ENCODE measurements at places on chromosomes 5 and 9. TPM values are rescaled to one million over a fixed set of nuclear protein-coding genes. Genes with fewer than 3 reads are reported as not detected.

ICE1 gene
- 25.2 TPM for total RNA-seq

CERCAM gene
- total RNA-seq: 13.9 TPM

GMCL2 gene
- total RNA-seq: not detected

DNA sequence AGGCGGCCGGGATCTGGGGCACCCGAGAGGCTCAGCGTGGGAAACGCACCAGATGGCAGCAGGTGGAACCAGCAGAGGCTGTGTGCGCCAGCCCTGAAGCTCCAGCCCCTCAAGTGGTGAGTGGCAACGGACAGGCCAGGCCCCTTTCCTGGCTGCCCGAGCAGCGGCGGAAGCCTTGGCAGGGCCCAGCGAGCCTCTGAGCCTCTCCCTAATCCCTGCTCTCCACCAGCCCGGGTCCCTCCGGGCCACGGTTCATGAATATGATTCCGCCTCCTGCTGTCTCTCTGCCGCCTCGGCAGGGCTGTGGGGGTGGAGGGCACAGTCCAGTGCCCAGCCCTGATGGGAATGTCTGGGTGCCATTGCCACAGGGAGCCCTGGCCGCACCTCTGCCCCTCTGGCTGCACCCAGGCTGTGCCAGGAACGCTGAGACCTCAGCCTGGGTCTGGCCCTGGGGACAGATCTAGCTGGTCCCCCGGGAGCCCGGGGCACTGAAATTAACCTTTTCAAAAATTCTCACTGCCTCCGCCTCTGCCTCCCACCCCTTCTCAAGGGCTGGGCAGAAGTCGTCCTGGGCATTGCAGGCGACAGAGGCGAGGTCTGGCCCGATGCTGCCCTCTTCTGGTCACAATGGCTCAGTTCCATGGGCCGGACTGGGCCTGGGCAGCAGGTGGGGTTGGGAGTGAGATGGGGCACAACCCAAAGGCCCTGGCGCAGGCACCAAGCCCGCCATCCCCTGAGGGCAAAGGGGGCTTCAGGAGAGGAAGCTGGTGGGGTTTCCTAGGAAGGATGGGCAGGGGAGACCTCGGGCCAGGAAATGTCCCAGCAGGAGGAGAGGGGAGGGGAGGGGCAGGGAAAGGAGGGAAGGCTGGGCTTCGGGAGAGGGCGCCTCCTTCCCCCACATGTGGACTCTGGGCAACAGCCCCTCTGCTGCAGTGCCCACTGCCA lies 20.3 kb downstream of the CCDC187 start:
- peak; percentile 76 for DNase-seq

DNA sequence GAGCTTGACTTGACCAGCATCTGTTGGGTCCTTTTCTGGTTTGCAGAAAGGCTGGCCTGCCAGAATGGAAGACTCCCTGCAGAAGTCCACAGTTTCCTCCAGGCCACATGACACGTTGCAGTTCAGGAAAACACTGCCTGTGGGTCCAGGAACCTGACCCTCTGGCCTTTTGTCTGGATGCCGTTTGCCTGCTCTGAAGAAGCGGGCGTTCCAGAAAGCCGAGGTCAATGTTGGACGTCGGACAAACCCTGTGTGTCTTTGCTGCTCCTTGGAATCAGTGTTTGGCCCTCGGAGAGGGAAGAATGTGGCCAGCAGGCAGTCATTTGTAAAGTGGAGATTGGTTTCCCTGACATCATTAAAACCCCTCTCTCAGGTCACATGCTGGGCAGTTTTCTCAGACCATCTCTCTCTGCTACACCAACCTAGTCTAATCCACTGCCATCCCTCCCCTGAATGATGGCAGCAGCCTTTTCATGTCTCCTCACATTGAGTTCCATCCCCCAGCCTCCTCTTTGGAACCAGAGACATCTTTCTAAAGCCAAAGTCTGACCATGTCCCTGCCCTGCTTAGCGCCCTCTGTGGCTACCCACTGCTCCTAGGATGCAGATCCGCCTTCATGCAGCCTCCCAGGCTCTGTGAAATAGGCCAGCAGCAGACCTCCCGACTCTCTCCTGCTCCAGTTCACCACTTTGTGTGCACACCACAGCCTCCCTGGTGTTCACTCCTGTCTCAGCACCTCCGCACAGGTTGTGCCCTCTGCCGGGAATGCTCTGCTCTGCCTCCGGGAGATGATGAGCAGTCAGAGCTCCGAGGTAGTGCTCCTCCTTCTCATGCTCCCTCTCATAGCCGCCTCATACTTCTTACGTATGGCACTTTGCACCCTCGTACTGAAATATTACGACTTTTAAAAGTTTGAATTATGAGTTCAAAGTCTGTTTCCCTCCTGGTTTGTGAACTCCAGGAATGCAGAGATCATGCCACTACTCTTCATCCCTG lies 75.6 kb downstream of the RALGPS1 start:
- DNase-seq: no peak

DNA sequence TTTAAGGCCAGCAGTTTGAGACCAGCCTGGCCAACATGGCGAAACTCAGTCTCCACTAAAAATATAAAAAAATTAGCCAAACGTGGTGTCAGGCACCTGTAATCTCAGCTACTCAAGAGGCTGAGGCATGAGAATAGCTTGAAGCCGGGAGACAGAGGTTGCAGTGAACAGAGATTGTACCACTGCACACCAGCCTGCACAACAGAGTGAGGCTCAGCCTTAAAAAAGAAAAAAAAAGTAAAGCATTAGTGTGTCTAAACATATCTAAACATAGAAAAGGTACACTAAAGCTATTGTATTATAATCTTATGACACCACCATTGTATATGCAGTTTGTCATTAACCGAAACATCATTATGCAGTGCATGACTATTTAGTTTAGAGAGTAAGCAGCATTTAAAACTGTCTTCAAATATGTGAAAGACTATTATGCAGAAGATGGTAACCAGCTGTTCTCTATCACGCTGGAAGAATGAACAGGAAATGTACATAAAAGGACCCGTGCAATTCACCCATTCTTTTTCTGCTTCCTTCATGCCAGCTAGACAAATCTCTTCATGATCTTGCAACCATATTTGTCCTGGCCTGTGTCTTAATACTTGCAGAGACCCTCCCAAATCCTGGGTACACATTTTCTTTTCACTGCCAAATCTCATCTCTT lies 58.6 kb downstream of the ITGA1 start:
- no peak for DNase-seq

DNA sequence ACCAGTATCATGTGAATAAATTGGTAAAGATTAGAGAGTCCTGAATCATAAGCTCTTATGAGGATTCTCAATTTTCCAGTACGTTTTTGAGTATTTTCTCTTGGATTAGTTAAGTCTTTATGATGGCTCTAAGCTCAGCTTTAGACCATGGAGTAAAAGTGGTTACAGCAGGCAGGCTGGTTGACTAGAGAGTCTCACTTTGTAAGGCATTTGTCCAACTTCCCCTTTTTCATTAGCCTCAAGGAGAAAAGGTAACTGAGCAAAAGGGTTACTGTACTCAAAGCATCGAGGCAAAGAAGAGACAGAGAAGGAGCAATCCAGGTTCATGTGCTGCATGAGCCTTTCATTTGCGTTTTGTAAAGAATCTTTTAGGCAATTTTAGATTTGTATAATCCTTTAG lies 8.5 kb downstream of the NOP16 start:
- no peak for DNase-seq

- no peak for DNase-seq
Measured at GRCh38 chr5:67537439-67538148, 341.0 kb upstream of the CD180 start.

- DNase-seq: peak; percentile 55
Measured at GRCh38 chr5:94908889-94909480, 290.5 kb downstream of the SLF1 start.

DNA sequence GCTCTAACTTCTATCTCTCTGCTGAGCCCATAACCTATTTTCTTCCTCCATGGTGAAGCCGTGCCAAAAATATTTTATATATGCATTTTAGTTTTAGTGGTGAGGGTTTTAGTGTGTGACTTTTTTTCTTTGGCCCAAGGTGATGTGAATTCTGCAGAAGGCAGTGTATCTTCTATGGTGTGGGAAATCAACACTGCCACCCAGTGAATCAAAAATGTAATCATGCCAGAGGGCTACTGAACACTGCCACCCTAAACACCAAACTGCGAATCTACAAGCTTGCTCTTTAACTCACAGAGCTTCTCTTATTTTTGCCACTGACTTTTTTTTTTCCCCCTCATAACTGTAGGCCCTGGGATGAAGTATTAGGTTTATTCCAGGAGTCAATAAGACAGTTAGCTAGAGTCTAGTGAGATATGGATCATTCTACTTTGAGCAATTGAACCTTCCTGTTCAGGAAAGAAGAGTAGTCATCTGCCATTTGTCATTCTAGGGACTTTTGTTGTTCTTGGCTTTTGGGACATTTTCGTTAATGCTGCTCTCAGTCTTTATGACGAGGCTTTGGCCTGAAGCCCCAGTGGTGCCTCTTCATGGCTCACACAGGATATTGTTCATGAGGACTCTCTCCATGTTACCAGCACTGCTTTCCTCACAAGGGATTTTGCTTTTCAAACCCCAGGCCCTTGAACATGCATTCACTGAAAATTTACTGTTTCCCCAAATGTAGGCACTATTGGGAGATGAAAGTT lies 53.1 kb downstream of the C7 start:
- no peak for DNase-seq

GRCh38 chr9:82512728-82513127 lies 524.2 kb downstream of the SPATA31D1 start:
- DNase-seq: no peak

GRCh38 chr9:76652894-76653293 lies 111.3 kb upstream of the PCA3 start:
- no peak for DNase-seq

DNA sequence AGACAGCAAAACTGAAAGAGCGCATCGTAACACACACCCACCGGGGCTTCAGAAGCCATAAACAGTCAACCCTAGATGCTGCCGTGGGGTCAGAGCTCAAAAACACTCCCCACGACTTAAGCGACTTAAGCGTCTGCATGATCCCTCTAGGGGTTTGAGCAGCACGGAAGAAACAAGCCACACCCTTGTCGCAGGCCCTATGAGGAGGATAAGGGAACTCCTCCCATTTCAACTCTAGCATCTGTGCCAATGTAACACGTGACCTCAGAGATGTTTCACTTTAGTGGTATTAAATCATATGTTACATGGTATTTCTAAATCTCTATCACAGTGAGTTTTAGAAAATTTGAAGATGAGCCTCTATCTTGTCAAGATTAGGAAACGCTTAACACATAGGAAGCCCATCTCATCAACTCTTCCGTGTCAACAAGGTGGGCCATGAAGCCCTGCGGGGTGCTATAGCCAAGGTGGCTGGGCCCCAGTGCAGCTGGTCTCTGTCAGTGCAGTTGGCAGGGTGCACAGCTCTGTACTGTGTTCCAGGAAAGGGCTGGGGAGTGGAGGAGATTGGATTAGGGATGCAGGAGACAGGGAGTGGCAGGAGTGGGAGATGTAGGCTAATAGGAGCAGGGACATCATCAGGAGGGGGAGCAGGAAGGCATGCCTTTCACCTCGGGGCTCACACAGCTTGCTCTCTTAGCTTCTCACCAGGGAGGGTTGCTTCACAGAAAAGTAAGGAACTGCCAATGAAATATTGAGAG lies 33.1 kb downstream of the ZCCHC9 start:
- DNase-seq: no peak
